ENCODE measurements at places on chromosomes 6 and 20.
A peak's percentile ranks its signal among the peaks of the same experiment; 100 is the strongest.

- DNase-seq = no peak
These were observed 290.3 kb upstream of the STXBP5 start for GRCh38 chr6:146913842-146914488.

GRCh38 chr6:56890683-56891429 is 64.1 kb upstream of the BEND6 start:
- no peak for DNase-seq

DNA sequence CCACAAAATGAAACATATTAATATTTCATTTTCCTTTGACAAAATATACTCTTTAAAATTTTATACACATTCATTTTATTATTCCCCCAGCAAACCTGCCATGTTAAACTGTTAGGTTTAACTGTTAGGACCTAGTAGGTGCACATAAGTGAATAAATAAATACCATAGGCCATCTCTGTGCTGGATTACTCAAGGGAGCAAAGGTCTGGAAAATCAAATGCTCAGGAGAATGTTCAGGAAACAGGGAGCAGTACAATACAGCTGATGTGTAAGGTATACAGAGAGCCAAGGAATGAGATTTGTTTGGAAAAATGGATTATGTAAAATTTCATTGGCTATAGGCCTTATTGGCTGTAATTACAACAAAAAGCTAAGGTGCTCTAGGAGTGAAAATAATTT is 339.3 kb downstream of the BCKDHB start:
- no peak for DNase-seq

GRCh38 chr6:2733736-2734480 is 16.8 kb downstream of the MYLK4 start:
- no peak for DNase-seq

GRCh38 chr6:77650098-77650663 is 2.7 kb upstream of the MEI4 start:
- no peak for DNase-seq

- DNase-seq = peak; percentile 82
These were observed 9.9 kb upstream of the HLA-B start for GRCh38 chr6:31366693-31367470.

DNA sequence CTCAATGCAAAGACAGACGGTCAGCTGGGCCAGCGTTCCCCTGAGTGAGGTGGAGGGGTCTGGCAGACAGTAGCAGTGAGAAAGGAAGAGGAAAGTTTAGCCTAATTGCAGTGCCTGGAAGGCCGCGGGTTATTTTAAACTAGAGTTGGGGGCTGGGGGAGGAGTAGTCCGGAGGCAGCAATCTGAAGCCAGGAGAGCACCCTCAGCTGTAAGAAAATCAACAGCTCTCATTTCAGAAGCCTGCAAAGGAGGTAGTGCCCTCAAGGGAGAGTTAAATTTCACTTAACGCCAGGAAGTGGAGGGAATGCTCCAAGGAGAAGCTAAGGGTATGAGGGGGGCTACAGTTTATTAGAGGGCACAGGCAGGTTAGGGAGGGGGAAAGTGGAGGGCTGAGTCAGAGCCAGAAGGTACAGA is 26.9 kb downstream of the RING1 start:
- DNase-seq = no peak

- peak; percentile 28 for DNase-seq
These were observed 89.8 kb upstream of the PAX1 start for GRCh38 chr20:21615617-21616080.

DNA sequence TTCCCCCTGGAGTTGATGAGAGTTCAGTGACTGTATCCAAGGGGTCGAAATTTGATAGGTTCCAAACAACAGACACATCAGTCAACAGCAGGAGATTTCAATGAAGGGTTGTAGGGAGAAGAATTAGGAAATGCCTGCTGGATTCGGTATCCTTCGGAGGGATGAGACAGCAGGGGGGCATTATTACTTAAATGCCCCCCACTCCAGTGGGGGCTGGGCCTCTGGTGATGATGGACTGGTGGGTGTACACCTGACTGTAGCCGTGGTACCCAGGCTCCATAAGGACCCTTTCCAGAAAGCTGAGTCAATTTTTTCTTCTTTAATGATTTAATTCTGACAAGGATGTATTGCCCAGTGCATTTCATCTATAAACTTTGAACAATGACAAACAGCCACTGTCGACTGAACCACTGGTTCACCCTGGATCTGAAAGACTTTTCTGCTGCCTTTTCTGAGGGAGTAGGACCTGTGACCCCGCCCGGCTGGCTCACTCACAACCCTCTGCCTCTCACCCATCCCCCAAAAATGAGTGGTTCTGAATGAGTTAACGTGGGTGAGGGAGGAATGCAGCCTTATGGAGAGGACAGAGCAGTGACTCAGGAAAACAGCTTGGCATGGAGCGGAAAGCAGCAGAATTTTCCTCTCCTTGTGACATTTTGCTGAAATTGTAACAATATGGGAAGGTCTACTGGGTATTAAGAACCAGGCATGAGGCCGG is 41.0 kb downstream of the ZMYND8 start:
- no peak for DNase-seq

DNA sequence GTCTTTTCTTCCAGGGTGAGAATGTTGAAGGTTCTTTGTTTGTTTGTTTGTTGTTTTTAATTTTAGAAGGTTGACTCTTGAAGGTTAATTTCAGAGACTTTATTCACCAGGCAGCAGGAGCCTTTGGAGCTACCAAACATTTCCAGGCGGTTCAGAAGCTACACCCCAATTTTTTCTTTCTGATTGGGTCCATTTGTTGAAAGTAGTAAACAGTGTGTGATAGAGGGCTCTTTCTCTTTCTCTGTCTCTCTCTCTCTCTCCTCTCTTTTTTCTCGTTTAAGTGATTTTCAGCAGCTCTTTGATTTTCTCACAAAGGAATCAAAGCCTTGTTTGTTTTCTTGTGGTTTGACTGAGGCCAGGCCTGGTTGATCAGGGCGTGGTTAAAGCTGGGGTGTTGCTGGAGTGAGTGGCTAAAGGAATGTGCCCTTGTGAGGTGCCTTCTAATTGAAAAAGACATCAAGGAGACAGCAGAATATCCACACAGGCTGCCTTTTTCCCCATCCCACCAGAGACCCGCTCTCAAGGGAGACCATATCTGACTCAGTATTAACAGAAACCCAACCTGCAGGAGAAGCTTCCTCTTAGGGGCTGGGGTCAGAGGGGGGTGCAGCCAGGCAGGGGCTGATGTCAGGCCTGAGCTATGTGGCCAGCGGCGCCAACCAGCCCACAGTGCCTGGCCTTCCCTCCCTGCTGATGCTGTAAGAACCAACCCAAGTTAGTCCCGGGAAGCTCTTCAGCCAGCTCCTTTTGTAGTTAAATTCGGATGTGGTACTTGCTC is 40.4 kb upstream of the NAA20 start:
- peak; percentile 10 for DNase-seq

DNA sequence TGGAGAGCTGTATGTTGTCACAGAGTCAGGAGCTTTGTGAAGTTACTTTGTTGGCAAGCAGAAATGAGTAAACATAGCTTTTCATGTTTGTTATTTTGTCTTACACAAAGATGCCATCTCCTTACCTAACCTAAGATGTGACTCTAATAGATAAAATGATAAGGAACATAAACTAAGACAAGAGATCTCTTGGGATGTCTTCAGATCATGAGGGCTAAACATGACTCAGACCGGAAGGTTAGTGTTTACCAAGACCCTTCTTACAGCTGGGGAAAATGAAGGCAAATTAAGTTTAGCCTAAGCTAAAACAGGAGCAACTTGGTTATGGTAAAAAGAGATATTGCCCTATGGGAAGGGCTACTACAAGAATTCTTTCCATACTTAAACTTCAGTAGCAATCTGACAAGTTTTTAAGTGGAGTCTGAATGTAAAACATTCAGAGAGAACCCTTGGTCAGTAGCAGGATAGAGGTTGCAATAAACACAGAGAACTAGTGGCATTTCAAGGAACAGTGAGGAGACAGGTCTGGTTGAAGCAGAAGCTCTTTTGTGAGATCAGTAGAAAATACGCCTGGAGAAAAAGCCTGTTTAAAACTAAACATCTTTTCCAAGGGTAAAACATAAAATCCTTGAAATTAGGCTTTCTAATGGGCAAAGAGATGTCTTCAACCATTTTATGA is 29.9 kb downstream of the SGK1 start:
- no peak for DNase-seq

- DNase-seq = no peak
These were observed 204.9 kb upstream of the ID4 start for GRCh38 chr6:19632230-19632629.

GRCh38 chr6:6125495-6125894 is 118.8 kb upstream of the NRN1 start:
- no peak for DNase-seq

- DNase-seq = no peak
These were observed 52.0 kb downstream of the ITCH start for GRCh38 chr20:34415079-34415478.

GRCh38 chr20:53764415-53764800 is 170.8 kb upstream of the ZNF217 start:
- no peak for DNase-seq

- DNase-seq = no peak
These were observed 712.7 kb downstream of the DHX35 start for GRCh38 chr20:39674842-39675241.

DNA sequence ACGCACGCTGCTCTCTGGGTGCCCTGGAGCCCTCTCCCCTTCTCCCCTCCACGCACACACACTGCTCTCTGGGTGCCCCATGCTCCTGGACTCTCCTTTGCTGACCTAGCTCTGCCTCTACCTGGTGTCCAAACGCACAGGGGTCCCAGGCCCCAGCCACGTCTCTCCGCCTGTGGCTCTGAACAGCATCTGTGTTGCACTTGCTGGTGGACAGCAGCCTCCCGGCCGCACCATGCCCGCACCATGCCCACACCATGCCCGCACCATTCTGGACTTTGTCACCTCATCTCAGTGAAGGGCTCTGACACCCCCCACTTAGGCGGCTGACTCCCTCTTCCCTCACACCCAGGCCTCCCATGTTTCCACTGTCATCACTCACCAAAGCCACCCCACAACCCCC is 21.8 kb downstream of the TCFL5 start:
- DNase-seq = no peak

DNA sequence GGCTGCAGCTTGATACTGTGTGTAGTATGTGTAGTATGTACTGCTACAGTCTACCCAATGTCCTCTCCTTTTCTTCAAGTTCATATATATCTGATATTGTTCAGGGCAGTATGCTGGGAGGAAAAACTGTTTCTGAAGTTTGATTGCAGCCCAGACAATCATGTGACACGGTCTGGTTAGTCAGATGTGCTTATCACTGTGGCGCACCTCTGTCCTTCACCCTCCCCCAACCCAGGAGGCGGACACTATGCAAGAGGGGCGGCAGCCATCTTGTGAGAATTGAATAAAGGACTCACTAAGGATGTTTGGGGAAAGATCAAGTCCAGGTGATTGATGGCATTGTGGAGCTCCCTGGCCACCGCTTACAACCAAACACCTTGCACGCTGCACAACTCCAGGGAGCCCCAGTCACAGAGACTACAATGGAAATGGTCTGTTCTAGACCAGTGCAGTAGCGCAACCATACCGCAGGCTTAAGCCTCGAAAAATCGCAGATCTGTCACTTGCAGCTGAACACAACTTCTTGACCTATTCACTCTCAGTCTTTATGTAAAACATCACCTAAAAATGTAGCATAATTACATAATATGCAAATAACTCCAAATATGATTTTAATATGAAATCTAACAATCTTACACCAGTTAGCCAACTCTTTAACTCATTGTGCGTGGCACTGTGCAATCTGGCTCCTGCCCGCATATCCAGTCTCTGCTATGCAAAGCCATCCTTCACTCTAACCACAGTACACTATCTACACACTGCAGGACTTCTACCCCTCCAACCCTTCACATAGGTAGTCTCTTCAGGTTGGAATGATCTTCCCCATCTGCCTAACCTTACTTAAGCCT is 79.3 kb downstream of the VGLL2 start:
- DNase-seq = no peak

DNA sequence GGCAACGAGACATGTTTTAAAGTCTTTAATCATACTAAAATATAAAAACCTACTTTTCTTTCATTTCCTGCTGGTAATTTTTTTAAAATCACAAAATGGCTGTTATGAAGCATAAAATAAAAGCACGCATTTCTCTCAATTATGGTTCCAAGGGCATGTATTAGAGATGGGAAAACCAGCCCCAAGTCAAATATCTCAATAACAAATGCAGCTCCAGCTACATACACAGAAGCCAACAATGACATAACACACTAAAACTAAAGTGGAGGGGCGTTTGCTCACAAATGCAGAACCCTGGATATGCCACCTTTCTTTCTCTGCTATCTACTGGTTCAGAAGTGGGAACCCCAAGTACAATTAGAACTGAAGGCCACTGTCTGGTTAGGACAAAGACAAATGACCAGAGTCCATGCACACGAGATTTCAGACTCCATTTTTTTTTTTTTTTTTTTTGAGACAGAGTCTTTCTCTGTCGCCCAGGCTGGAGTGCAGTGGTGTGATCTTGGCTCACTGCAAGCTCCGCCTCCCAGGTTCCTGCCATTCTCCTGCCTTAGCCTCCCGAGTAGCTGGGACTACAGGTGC is 27.8 kb downstream of the EZR start:
- no peak for DNase-seq

GRCh38 chr20:21265261-21266190 is 37.6 kb upstream of the XRN2 start:
- DNase-seq = no peak

- DNase-seq = no peak
These were observed 139.6 kb upstream of the INSM1 start for GRCh38 chr20:20228351-20228750.

DNA sequence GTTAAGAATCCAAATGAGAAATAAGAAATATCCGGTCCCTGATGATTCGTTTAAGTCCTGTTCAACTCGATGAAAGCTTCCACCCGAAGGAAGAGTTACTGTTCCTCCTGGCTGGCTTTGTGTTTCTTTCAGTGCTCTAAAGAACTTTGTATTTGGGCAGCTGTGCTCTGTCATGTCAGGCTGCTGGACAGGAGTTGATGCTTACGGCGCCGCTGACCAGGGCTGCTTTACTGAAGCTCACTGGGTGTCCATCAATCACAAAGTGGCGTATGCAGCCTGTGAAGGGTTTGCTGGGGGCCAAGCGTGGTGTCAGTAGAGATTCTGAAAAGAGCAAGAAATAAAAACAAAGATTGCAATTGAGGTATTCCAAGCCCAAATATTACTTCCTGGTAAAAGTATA is 21.9 kb downstream of the FAM229B start:
- no peak for DNase-seq

GRCh38 chr20:25676164-25676809 is 20.4 kb downstream of the ZNF337 start:
- DNase-seq = no peak

DNA sequence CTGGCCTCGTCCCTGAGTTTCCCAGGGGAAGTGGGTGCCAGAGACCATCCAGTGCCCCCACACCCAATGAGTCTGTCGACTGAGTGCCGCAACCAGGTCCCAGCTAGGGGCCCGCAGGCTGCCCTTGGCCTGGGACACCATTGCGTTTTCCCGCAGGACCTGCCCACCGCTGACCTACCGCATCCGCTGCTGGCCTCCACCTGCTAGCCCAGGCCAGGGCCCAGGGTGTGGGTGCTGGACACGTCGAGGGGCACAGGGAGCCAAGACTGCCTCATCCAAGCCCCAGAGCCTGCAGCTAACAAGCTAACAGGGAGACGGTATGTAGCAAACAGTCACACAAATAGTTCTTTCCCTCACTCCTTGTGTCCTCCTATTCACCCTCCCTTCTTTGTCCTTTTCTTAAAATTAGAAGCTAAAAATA is 97.7 kb downstream of the TMEM242 start:
- DNase-seq = no peak
